ENCODE measurements at places on chromosomes 5 and 9. TPM values are rescaled to one million over a fixed set of nuclear protein-coding genes. Genes with fewer than 3 reads are reported as not detected.

INSL6 gene
- total RNA-seq = not detected

MGAT4B gene
- 124 TPM for total RNA-seq

RFESD gene
- 2.6 TPM for total RNA-seq

PDZD2 gene
- 0.73 TPM for total RNA-seq

TNIP1 gene
- total RNA-seq = 65.7 TPM
